ENCODE measurements at places on chromosomes 5 and 9. TPM values are rescaled to one million over a fixed set of nuclear protein-coding genes. Genes with fewer than 3 reads are reported as not detected.

SGCD gene
- total RNA-seq, result 0.33 TPM

SPATA31D4 gene
- not detected for total RNA-seq

CARD9 gene
- total RNA-seq, result 1.3 TPM

IL4 gene
- not detected for total RNA-seq

PLPPR1 gene
- total RNA-seq, result 4.7 TPM

SLCO6A1 gene
- total RNA-seq, result 4.4 TPM

GMCL2 gene
- total RNA-seq, result not detected

OR1Q1 gene
- total RNA-seq, result not detected
